GM04503 (cell line): ENCODE measurements at places on chromosomes 7 and 10.

DNA sequence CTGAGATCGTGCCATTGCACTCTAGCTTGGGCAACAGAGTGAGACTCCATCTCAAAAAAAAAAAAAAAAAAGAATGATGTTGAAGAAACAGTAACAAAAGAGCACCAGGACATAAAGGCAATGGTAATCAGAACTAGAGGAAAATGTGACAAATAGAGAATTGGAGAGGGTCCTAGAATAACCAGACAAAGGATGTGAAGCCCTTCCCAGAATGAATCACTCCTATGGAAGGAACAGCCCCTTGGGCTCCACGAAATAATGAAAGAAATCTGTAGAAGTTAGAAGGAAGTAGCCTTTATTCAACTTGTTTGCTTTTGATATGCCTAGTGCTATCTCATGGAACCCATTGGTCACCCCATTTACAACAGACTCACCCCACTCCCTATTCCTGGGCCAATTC, 169.2 kb downstream of the SUGCT start:
- DNase-seq = no peak

GRCh38 chr10:104293011-104293410, 24.0 kb downstream of the GSTO2 start:
- peak; percentile 10 for DNase-seq

DNA sequence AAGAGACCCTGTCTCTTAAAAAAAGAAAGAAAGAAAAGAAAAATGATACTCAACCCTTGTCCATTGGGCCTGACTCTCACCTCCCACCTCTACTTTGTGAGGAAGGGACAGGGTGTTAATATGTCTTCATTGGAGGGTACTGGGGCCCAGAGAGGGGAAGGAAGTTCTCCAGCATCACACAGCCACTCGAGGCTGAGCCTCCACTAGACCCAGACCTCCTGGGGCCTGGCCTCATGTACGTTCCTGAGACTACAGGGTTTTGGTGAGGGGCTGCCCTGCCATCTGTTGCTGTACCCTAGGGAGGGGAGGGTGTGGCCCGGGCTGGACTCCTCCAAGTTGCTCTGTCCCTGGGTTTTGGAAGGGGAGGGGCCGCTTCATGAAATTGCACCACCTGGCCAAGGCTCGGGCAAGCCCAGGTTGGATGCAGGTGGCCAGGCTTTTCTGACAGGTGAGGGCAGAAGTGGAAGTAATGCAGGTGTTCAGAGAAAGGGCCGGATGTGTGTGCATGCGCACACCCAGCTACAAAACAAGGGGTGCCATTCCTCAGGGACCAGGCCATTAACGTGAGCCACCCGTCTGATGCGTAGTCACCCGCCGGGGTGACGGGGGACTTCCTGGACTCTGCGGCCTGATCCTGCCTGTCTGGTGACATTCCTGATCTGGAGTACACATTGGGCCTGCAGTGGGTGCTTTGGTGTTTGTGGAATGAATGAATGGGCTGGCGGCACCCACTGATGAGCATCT, 21.7 kb downstream of the GTF2IRD1 start:
- no peak for DNase-seq

DNA sequence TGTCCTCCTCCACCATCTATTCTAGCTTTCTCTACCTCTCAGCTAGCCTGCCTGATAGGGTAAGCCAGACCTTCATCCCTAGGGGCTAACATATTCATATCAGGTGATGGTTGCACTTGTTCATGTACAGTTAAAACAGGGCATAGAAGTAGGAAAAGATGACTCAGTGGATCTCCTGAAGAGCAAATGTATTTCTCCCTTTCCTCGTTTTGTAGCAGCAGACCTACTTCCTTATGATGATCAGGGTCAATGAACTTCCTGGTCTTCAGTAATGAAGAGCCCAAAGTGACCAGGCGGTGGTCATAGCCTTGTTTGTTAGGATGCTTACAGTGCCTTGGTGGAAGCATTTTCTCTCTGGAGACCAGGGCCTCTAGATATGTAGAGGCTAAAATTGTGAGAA, 6.3 kb downstream of the LIPJ start:
- DNase-seq = no peak

DNA sequence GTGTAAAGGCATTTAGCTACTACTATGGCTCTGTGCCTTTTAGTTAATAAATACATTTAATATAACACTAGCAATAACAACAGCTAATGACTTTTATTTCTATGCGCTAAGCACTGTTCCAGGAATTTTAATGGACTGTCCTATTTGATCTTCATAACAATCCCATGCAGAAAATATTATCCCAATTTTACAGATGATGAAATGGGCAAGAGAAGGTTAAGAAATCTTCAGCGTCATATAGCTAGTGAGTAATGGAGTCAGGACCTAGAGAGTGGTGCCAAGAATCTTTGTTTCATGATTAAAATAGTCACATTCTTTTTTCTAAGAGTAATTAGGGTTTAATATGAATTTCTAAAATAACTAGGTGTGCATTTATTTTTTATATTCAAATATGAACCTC, 32.4 kb downstream of the ACTA2 start:
- no peak for DNase-seq

- no peak for DNase-seq
Measured at GRCh38 chr7:80847027-80847426, 71.8 kb downstream of the SEMA3C start.

GRCh38 chr7:151143261-151144015, 24.1 kb downstream of the GBX1 start:
- DNase-seq = no peak

DNA sequence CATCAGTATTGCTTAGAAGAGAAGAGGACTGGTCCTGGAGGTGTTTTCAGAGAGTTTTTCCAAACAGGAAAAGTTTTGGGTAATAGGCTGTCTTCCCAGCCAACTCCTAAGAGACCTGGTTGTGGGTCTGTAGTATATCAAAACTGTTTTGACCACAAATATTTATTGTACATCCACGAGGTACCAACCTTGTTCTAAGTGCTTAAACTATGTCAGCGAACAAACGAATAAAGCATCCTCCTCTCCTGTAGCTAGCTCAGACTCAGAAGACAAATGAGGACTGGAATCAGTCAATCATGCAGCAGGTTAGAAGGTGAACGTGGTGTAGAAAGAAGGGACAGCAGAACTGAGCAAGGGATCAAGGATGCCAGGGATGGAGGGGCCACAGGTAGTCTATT, 61.6 kb upstream of the MKI67 start:
- DNase-seq = no peak

- no peak for DNase-seq
Measured at GRCh38 chr10:129364949-129365348, 102.1 kb upstream of the MGMT start.

DNA sequence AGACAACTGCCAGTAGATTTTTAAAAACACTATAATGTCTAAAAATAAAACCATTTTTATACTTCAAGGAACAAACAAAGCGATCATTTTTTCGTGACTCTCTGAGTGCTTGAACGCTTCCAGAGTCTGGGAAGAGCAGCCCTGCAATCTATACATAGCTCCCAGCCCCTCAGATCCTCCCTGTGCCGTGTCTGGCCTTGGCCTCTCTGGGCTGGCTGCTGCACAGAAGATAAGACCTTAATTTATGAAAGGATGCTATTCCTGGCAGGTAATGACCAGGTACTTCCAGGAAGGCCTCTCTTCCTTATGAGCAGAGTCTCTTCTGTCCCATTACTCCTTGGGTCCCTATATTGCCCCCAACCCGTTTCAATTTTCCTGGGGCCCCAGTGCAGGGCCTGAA, 200.9 kb upstream of the AOAH start:
- DNase-seq = no peak
